ENCODE measurements at places on chromosomes 16 and 17. TPM values are rescaled to one million over a fixed set of nuclear protein-coding genes. Genes with fewer than 3 reads are reported as not detected.

Gene GUCY2D
- 0.05 TPM for total RNA-seq

Gene PLEKHH3
- 8.2 TPM for total RNA-seq

Gene HOXB4
- total RNA-seq: 0.90 TPM

Gene CDH3
- total RNA-seq: 45.6 TPM

Gene NPIPB6
- 0.66 TPM for total RNA-seq

Gene ETV4
- 0.38 TPM for total RNA-seq

Gene POLR2C
- total RNA-seq: 60.6 TPM

Gene RGS11
- total RNA-seq: not detected

Gene ZG16B
- total RNA-seq: 0.85 TPM

DNA sequence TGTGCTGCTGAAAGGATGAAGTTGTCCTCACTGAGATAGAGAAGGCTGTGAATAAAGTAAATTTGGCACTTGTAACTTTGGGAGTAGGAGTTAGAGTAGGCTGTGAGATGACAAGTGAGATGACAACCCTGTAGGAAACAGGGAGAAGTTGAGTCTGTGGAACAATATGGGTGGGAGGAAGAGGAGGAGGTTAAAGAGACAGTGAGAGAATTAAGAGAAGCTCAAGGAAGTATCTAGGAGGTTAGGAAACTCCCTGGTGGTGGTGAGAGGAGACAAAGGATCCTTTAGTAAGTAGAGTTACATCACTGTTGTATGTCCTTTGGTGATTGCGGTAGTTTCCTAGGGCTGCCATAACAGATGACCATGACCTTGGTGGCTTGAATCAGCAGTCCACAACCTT, 10.7 kb upstream of the HSD17B2 start:
- no peak overlapping the region for H3K27ac ChIP-seq
- no peaks in the 10 kb centered on the region for H3K4me1 ChIP-seq
- H3K36me3 ChIP-seq: no peaks in the 10 kb centered on the region
- no peak for DNase-seq
- no peak overlapping the region for H3K4me3 ChIP-seq
- H3K27me3 ChIP-seq: no peaks in the 10 kb centered on the region

- H3K27me3 ChIP-seq: no peaks in the 10 kb centered on the region
- H3K4me1 ChIP-seq: peaks cover 5% of the 10 kb centered on the region
- no peak overlapping the region for H3K27ac ChIP-seq
- peak overlapping the region; percentile 52 for H3K4me3 ChIP-seq
- DNase-seq: peak; percentile 9
Measured at GRCh38 chr16:81094771-81095251, 1.4 kb downstream of the GCSH start.

DNA sequence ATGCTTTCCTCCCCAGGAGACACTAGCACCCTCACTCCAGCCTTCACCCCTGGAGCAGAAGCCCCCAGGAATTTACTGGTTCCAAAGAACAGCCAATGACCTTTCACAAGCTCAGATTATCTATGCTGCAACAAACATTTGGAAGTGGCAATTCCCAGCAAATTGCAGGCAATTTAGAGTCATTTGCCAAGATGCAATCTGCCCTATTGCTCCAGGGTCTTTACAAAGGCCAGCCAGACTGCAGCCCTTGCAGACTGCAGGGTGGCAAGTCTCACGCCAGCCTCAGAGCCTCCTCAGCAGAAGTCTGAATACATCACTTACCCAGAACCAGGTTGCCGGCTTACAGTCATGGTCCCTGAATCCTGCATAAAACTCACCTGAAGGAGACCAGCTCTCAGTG, 21.8 kb downstream of the AXIN1 start:
- no peak for DNase-seq
- H3K27me3 ChIP-seq: no peaks in the 10 kb centered on the region
- peaks cover 3% of the 10 kb centered on the region for H3K4me1 ChIP-seq
- no peak overlapping the region for H3K27ac ChIP-seq

DNA sequence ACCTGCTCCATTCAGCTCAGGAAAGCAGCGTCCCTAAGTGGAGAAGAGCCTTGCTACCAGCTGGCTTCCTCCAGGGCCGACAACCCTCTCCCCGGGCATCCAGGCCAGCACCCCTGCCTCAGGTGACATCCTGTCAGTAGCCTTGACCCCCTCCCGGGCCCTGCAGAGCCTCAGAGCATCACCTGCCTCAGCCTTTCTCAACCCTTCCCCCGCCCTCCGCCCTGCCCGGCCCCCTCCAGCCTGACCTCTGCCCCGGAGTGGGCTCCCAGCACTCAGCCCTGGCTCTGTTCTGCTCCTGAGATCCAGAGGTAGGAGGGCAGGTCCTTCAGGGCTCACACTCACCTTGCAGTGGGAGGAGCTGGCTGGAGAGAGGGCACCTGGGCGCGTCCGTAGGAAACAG, 73.8 kb upstream of the METRNL start:
- H3K4me1 ChIP-seq: no peaks in the 10 kb centered on the region
- H3K4me3 ChIP-seq: no peak overlapping the region
- H3K27me3 ChIP-seq: no peaks in the 10 kb centered on the region
- no peak for DNase-seq
- H3K27ac ChIP-seq: no peak overlapping the region

- H3K27ac ChIP-seq: no peak overlapping the region
- H3K4me3 ChIP-seq: peak overlapping the region; percentile 1
- no peaks in the 10 kb centered on the region for H3K36me3 ChIP-seq
- peaks cover 90% of the 10 kb centered on the region for H3K4me1 ChIP-seq
Measured at GRCh38 chr17:77929180-77929564, 29.3 kb upstream of the TNRC6C start.

DNA sequence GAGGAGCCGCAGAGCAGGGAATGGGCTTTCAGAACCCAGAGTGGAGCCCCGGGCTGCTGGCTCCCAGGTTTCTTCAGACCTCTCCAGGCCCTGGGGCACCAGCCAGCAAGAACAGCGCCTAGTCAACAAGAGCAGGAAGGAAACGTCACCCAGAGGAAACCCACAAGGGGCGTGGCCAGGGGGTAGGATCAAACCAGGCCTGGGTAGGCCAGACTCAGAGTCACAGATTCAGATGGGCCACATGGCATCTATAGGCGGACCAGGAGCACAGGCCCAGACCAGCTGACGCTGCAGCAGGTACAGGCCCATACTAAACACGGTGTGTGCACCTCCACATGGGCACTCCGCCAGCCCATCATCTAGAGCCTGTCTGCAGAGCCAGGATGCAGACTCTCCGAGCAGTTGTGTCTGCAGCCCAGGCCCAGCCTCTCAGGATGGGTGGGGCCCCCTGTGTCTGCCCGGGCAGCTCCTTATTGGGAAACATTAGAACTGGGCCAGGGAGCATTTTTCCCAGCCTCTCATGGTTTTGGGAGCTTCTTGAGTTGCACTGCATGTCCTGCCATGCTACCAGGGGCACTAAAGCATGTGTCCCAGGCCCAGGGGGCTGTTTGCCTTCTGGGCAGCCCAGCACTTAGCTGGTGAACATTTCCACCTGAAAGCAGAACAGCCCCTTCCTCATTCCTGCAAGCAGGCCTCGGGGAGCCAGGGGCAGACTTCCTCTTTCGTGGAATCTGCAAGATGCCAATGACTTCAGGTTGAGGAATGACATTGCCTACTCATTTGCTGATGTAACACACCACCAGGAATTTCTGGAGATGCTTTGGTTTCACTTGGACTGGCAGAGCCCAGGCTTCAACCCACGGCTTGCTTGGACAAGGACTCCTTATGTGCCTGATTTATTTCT, at the start of gene NLRP1:
TSS of gene NLRP1 (minus strand) at position 127 of the 904 bp plus-strand sequence. CDS start 552 bp downstream, outside the sequence.
- peaks cover 9% of the 10 kb centered on the region for H3K36me3 ChIP-seq
- peak; percentile 89 for DNase-seq
- peak within 1 kb of the TSS; percentile 57 for H3K4me3 ChIP-seq
- H3K27ac ChIP-seq: peak within 1 kb of the TSS; percentile 69
- H3K27me3 ChIP-seq: no peaks in the 10 kb centered on the region

- no peak overlapping the region for H3K27ac ChIP-seq
- no peak for DNase-seq
- H3K4me1 ChIP-seq: peaks cover 66% of the 10 kb centered on the region
- no peak overlapping the region for H3K4me3 ChIP-seq
- H3K27me3 ChIP-seq: peaks cover 60% of the 10 kb centered on the region
Measured at GRCh38 chr17:68199837-68200688, 47.8 kb upstream of the AMZ2 start.

GRCh38 chr17:64099543-64099942, 30.4 kb downstream of the ERN1 start:
- H3K27me3 ChIP-seq: no peaks in the 10 kb centered on the region
- H3K4me1 ChIP-seq: peaks cover 12% of the 10 kb centered on the region
- H3K4me3 ChIP-seq: no peak overlapping the region
- H3K27ac ChIP-seq: no peak overlapping the region

GRCh38 chr17:3885970-3886369, 6.9 kb downstream of the CAMKK1 start:
- H3K4me1 ChIP-seq: peaks cover 57% of the 10 kb centered on the region
- peaks cover 9% of the 10 kb centered on the region for H3K36me3 ChIP-seq
- no peak overlapping the region for H3K27ac ChIP-seq
- no peak for DNase-seq
- H3K4me3 ChIP-seq: no peak overlapping the region

- no peak overlapping the region for H3K4me3 ChIP-seq
- no peak overlapping the region for H3K27ac ChIP-seq
- no peak for DNase-seq
- no peaks in the 10 kb centered on the region for H3K27me3 ChIP-seq
Measured at GRCh38 chr17:19670908-19671307, 22.4 kb downstream of the ALDH3A2 start.

- peaks cover 12% of the 10 kb centered on the region for H3K4me1 ChIP-seq
- DNase-seq: no peak
- peaks cover 6% of the 10 kb centered on the region for H3K36me3 ChIP-seq
- H3K27me3 ChIP-seq: no peaks in the 10 kb centered on the region
- H3K4me3 ChIP-seq: peak overlapping the region; percentile 59
Measured at GRCh38 chr16:3501783-3502400, 1.1 kb downstream of the CLUAP1 start.

DNA sequence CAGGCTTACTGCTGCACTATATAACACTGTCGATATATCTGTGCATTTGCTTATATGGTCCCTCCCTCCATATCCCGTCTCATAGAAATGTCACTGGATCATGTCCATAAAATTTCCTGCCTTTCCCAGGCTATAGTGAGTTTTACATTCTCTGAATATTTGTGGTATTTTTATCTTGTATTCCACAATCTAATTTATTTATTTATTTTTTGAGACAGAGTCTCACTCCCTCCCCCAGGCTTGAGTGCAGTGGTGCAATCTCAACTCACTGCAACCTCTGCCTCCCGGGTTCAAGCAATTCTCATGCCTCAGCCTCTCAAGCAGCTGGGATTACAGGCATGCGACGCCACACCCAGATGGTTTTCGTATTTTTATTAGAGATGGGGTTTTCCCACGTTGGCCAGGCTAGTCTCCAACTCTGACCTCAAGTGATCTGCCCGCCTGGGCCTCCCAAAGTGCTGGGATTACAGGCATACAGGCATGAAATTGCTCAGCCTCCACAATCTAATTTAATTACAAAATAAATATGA, 12.9 kb downstream of the TRIM37 start:
- H3K27me3 ChIP-seq: no peaks in the 10 kb centered on the region
- DNase-seq: no peak
- H3K4me1 ChIP-seq: no peaks in the 10 kb centered on the region
- H3K4me3 ChIP-seq: no peak overlapping the region
- H3K36me3 ChIP-seq: peaks cover 15% of the 10 kb centered on the region
- no peak overlapping the region for H3K27ac ChIP-seq

DNA sequence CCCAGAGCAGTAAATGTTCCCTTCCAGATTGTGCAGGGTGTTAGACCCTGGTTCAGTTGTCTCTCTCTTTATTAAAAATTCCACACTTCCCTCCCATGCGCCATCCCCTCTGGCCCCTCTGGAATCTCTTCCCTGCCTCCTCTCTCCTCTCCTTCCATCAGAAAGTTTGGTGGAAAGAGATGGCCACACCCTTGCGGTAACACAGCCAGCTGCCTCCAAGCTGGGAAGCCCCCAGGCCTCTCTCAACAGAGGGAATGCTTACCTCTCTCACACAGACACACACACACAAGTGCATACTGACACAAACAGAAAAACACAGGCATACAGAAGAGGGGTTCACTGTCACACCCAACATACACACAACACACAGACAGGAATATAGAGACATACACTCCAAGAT, 220.5 kb downstream of the C16orf78 start:
- no peak overlapping the region for H3K27ac ChIP-seq
- H3K36me3 ChIP-seq: no peaks in the 10 kb centered on the region

- no peak for DNase-seq
- H3K4me1 ChIP-seq: peaks cover 5% of the 10 kb centered on the region
- H3K4me3 ChIP-seq: no peak overlapping the region
- H3K27me3 ChIP-seq: no peaks in the 10 kb centered on the region
Measured at GRCh38 chr17:63768433-63768832, 5.0 kb downstream of the CCDC47 start.

All from thymus (tissue), 14 donors.